Stimulated activated CD8-positive, alpha-beta memory T cell treated with anti-CD3 and anti-CD28 coated beads, Interleukin-4, amount 100 ng/mL, for 1 hour (primary cell): ENCODE measurements at places on chromosomes 1 and 21.

GRCh38 chr1:205590777-205591513 is 40.9 kb downstream of the ELK4 start:
- no peak for DNase-seq

- no peak for DNase-seq
These were observed 67.5 kb upstream of the MUTYH start for GRCh38 chr1:45407629-45408287.

GRCh38 chr1:90394247-90394646 is 322.9 kb downstream of the BARHL2 start:
- DNase-seq = no peak

GRCh38 chr1:154859151-154859785 is 10.8 kb downstream of the KCNN3 start:
- DNase-seq = no peak

GRCh38 chr1:151710187-151710840 is 6.3 kb downstream of the CELF3 start:
- DNase-seq = no peak

DNA sequence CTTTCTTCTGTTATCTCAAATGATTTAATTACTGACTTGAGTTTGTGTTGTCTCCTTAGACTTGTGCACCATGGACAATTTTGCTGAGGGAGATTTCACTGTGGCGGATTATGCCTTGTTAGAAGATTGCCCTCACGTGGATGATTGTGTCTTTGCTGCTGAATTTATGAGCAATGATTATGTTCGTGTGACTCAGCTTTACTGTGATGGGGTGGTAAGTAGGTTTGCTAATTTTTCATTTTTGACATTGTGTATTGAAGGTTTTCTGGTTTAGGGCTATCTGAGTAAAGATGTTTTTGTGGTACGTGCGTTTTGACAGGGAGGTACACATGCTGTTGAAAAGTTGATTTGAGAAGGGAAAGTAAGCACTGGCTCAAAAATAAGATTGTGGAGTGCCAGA is 14.1 kb downstream of the TTC3 start:
- DNase-seq = no peak

- DNase-seq = no peak
These were observed 142.3 kb upstream of the EDN2 start for GRCh38 chr1:41626616-41627375.

DNA sequence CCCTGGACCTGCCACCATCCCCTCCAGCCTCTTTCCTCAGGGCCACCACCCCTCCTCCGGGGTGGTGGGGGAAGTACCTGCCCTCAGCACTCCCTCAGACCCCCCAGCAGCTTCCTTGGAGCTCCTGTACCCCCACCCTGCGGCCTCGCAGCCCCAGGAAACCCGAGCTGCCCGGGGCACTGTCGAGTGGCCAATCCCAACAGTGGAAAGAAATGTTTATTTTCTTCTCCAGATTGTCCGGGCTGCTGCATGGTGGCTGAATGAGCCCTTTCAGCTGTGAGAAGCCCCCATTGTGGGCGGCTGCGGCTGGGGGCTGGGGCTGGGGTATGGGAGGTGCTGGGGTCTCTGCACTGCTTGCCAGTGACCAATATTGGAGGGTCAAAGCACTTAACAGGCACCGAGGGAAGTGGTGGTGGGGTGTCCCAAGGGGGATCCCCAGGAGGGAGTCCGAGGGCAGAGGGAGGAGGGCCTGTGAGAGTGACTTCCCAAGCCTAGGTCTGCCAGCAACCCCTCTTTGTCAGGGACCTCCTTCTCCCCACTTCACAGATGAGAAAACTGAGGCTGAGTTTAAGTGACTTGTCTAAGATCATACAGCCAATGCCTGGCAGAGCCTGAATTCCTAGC is 25.2 kb downstream of the RUNX3 start:
- DNase-seq = no peak

GRCh38 chr1:193458628-193459027 is 272.2 kb upstream of the B3GALT2 start:
- no peak for DNase-seq

DNA sequence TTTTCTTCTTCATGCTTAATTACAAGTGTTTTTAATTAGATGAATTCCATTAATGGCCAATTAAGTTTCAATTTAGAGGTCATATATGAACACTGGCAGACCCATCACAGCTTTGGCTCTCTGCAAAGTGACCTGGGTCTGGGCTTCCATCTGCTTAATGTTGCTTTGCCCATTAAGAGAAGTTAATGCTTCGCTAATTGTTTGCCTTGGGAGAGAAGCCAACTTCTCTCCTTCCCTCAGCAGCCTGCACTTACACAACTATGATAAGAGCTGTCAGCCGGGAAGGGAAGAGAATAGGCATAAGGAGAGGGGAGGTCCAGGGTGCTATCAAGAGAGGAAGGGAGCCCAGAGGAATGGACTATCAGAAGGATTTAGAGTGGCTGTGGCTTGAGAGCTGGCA is 29.0 kb upstream of the CCDC190 start:
- DNase-seq = no peak

GRCh38 chr1:104671684-104672353 is 922.1 kb downstream of the AMY1C start:
- no peak for DNase-seq

- no peak for DNase-seq
These were observed 12.6 kb downstream of the KCND3 start for GRCh38 chr1:111976842-111977241.

DNA sequence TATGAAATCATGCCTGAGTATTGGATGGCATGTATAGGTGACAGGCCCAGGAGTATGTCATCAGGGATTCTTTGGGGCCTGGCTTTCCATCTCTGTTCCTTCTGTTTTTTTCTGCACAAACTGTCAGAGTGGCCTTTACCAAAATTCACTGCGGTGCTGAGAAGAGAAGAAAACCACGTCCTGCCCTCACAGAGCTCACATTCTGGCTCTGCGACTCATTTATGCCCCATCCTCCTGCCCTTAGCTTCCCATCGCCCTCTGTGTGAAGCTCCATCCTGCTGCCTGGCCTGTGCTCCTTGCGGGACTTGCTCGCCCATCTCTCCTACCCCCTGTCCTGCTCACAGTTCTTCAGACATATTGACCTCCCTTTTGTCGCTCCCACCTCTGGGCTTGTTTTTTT is 73.4 kb downstream of the HUNK start:
- no peak for DNase-seq

DNA sequence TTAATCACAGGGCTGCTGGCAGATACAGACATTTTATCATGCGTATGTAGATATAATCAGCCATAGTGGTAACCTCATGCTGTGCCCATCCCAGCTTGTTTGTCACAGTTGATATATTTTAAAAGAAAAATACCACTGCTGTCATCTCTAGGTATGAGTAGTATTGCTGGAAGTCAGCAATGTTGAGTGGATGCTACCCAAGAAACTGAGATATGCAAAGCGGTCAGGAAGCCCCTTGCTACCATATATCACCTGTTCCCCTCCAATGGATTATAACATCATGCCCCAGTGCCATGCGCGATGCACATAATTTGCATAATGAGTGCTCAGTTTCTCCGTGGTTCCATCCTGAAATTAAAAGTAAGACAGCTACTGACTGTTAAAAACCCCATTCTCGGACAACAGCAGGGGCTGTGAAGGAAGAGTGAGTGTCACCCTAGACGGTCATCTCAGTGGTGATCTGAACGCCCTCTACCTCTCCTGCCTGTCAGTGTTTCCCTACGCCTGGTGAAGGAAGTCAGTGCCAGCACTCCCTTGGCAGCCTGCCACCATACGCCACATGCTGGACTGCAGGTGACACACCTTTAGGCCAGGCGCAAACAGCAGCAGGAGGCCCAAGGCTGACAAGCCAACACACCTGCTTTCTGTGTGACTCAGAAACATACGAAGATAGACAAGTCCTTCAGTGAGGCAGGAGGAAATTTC is 2.7 kb downstream of the IL10RB start:
- no peak for DNase-seq

GRCh38 chr1:105260001-105260400 is 1510.3 kb downstream of the AMY1C start:
- DNase-seq = no peak

DNA sequence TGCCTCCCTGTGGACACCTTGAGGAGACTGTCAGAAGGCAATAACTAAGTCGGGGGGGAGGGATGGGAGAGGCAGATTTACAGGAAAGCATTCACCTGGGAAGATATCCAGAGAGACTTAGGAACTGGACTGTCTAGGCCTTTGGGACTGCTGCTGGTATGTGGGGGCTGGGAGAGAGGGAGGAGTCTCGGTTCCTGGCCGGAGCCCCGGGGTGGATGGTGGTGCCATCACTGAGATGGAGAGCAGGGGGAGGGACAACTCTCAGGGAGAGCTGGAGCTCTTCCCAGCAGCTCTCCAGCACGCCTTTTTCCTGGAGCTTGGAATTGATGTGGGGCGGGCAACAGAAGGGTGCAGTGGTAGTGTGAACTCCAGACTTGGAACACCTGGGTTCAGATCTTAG is 22.1 kb downstream of the PTPRF start:
- no peak for DNase-seq

- DNase-seq = no peak
These were observed 88.9 kb downstream of the UBR4 start for GRCh38 chr1:19121192-19121591.

- DNase-seq = no peak
These were observed 615.9 kb downstream of the PTPRU start for GRCh38 chr1:29852248-29852647.

DNA sequence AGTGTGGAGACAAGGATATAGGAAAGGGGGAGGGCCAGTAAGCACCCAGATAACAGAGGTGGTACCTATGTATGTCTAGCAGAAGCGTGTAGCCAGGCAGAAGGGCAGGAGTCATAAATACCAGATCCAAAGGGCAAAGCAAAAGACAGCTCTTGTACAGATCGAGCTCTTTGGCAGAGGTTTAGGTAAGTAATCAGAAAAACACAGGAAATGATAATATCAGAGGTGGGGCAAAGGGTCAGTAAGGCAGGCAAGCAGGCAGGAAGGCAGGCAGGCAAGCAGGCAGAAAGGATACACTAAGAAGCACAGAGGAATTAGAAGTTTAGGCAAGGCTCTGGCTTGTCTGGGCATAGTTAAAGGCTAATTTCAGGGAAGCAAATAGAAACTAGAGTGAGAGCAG is 22.7 kb upstream of the SLFNL1 start:
- DNase-seq = no peak

DNA sequence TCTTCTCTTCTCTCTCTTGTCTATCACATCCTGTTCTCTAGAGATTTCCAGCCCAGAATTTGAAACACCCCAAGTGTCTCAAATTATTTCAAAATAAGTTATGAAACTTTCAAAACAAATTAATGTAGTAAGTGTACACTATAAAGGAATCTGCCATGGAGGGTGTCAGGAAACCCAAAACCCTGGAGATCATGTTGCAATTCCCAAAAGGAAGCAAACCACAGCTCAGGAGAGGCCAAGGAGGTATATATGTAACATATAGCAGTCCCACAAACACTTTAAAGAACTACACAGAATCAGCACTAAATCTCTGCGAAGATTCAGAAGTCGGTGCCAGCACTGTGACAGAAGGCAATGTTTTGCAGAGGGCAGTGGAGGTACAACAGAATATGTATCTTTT is 26.6 kb downstream of the PTPN14 start:
- DNase-seq = no peak

DNA sequence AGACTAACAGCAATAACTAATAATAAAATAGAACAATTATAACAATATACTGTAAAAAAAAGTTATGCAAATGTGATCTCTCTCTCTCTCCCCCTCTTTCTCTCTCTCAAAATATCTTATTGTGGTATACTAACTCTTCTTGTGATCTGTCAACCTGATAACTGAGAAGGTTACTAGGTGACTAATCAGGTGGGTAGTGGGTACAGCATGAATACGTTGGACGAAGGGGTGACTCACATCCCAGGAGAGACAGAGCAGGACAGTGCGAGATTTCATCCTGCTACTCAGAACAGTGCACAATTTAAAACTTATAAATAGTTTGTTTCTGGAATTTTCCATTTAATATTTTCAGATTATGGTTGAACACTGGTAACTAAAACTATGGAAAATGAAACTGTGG is 257.5 kb downstream of the LRRC40 start:
- DNase-seq = no peak

GRCh38 chr1:24764848-24765247 is 19.6 kb downstream of the CLIC4 start:
- DNase-seq = no peak

- DNase-seq = no peak
These were observed 10.6 kb downstream of the ID3 start for GRCh38 chr1:23548704-23549143.

- DNase-seq = no peak
These were observed 55.7 kb upstream of the RNPC3 start for GRCh38 chr1:103469801-103470200.

- DNase-seq = peak; percentile 36
These were observed 62.8 kb upstream of the LAX1 start for GRCh38 chr1:203702130-203702577.

DNA sequence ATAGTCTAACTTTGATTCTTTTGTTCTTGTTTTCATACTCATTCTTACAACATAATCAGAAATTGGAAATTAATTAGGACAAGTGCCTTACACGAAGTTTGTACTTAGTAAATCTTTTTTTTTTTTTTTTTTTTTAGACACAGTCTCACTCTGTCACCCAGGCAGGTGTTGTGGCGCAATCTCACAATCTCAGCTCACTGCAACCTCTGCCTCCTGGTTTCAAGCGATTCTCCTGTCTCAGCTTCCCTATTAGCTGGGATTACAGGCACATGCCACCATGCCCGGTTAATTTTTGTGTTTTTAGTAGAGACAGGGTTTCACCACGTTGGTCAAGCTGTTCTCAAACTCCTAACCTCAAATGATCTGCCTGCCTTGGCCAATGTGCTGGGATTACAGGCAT is 12.4 kb downstream of the CHAF1B start:
- DNase-seq = no peak

GRCh38 chr1:150890033-150890416 is 3.1 kb downstream of the CTXND2 start:
- no peak for DNase-seq
